Left ventricle myocardium inferior (tissue), 1 donor: ENCODE measurements at places on chromosomes 5 and 9. TPM values are rescaled to one million over a fixed set of nuclear protein-coding genes. Genes with fewer than 3 reads are reported as not detected.

Gene HEXB
- total RNA-seq = 138 TPM

Gene LAMC3
- 0.66 TPM for total RNA-seq

Gene TLE4
- 10.3 TPM for total RNA-seq

Gene TMC1
- total RNA-seq = 0.25 TPM

Gene FAM153A
- 0.63 TPM for total RNA-seq

Gene PCDHGC5
- 2.9 TPM for total RNA-seq

Gene CDHR2
- 0.33 TPM for total RNA-seq

- DNase-seq = no peak
These were observed 80.2 kb upstream of the LIFR start for GRCh38 chr5:38636626-38637025.

DNA sequence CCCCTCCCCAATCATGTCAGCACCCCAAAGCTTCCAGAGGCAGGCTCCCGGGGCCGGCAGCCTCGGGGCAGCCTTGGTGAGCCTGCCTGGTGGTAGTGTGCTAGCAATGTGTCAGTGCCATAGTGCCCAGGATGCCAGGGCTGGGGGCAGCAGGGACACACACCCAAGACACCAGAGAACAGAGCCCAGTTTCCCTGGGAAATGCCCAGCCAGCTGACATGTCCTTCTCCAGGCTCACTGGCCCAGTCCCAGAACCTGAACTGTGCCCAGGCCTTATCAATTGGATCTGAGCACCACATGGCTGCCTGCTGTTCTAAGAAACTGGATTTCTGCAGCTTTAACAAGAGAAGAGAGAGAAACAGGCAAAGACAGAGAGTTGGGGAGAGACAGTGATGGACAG is 74.9 kb upstream of the LRRTM2 start:
- no peak for DNase-seq

DNA sequence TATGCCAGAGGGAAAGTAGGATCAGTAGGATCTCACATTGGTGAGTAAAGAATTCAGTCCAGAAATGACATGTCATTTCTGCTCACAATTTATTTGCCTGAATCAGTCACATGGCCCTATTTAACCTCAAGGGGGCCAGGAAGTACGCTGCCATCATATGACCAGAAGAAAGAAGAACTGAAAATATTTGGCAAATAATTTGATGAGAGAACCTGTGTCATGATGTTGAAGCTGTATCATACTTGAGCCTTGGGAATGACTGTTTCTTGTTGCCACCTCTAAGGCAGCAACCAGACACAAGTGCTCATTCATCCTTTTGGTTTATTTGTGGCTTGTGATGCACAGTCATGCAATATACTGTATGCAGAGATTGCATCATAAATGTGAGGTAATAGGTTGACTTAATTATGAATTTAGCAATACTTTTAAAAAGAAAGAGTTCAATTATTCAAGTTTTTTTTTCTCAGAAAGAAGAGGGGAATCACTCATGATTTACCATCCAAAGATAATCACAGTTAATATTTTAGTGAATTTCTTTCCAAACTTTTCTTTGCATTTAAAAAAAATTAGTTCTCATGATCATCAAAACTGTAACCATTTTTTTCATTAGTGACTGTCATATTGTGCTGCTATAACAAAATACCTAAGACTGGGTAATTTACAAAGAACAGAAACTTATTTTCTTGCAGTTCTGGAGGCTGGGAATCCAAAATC is 8.2 kb upstream of the ZFYVE16 start:
- no peak for DNase-seq

GRCh38 chr9:108525186-108525585 is 330.6 kb downstream of the ACTL7B start:
- DNase-seq = no peak

DNA sequence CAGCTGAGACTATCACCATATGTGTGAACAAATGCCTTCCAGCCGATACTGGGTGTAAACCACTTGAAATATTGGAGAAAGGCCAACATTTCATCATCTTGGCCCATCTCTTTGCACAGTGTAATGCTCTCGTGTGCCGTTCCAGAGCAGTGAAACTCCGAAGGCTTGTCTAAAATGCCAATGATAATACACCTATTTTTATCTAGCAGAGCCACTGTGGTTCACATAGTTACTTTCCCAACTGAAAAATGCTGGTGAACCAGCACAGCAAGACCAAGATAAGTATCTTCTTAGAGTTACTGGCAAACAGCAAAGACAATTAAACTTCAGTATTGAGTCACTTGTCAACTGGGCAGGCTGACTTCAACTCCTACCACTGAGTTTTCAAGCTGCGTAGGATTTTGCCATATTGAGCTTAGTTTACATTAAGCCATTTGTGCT is 379.9 kb upstream of the ACTBL2 start:
- DNase-seq = no peak

- DNase-seq = no peak
These were observed 940 bp downstream of the RNF208 start for GRCh38 chr9:137221095-137221505.

DNA sequence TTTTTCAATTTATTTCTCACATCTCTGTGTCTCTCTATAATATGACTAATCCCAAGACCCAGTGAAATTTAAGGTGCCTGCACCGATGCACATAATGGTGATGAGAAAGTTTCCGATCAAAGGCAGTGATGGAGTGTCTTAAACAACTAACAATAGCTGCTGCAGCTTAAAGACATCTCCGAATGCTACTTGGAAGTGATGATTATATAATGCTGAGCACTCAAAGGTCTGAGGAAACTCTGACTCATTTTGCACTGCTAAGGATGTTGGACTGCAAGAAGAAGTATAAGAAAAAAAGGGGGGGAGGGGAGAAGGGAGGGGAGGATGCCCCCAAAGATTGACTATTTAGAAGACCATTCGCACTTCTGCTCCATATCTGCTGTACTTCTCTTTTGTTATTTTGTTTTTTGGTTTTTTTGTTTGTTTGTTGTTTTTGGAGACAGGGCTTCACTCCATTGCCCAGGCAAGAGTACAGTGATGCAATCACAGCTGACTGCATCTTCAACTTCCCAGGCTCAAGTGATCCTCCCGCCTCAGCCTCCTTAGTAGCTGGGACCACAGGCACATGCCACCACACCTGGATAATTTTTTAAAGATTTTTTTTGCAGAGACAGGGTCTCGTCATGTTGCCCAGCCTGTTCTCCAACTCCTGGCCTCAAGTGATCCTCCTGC is 192.2 kb downstream of the HSD17B3 start:
- DNase-seq = no peak

DNA sequence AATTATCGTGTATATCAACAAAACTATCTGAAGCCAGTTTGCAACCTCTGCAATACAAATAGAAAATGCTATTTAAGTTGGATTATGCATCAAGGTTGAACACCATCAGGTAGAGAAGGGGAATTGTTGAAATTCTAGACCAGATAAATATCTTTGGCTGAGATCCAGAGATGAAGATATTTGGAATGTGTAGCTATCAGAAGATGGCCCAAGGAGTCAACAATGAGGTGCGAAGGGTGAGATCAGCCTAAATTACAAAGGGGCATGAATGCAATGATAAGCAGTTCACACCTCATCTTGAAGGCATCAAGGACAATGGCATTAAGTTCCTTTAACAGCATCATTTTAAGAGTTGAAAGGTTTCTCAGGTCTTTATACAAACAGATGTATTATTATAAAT is 572.1 kb upstream of the DMAC1 start:
- no peak for DNase-seq

DNA sequence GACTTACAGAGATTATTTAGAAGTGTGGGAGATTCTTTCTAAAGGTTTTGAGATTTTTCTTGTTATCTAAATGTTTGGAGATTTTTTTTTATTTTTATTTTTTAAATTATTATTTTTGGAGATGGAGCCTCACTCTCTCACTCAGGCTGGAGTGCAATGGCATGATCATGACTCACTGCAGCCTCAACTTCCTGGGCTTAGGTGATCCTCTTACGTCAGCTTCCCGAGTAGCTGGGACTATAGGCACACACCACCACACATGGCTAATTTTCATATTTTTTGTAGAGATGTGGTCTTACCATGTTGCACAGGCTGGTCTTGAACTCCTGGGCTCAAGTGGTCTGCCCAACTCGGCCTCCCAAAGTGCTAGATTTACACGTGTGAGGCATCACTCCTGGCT is 694.5 kb downstream of the TLE1 start:
- no peak for DNase-seq

- no peak for DNase-seq
These were observed 473.9 kb downstream of the NR2F1-AS1 start for GRCh38 chr5:93107141-93107540.

DNA sequence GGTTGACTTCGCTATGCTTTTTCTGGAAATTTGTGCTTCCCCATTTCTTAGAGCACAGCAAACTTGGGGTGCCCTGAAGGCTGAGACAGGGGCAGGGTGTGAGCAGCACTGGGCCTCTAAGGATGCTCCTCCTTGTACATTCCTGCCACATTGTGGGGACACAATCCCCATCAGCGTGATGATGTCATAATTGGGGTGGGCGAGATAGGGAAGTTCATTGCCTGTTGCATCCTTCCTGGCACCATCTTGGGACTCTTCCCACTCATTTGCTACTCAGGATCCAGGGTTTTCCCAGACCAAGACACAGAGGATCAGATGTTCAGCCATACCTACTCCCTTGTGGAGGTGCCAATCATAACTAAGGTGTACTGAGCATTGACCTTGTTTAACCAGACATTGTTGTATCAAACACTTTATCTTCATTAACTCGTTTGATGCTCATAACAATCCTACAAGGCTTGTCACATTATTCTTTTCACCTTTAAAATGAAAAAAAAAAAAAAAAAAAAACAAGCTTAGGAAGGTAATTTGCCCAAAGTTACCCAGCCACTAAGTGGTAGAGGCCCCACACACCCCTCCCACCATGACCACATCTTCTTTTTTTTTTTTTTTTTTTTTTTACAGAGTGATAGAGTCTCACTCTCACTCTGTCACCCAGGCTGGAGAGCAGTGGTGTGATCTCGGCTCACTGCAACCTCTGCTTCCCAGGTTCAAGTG is 87.6 kb downstream of the UGCG start:
- no peak for DNase-seq

GRCh38 chr5:101102506-101102905 is 199.4 kb upstream of the ST8SIA4 start:
- DNase-seq = no peak

DNA sequence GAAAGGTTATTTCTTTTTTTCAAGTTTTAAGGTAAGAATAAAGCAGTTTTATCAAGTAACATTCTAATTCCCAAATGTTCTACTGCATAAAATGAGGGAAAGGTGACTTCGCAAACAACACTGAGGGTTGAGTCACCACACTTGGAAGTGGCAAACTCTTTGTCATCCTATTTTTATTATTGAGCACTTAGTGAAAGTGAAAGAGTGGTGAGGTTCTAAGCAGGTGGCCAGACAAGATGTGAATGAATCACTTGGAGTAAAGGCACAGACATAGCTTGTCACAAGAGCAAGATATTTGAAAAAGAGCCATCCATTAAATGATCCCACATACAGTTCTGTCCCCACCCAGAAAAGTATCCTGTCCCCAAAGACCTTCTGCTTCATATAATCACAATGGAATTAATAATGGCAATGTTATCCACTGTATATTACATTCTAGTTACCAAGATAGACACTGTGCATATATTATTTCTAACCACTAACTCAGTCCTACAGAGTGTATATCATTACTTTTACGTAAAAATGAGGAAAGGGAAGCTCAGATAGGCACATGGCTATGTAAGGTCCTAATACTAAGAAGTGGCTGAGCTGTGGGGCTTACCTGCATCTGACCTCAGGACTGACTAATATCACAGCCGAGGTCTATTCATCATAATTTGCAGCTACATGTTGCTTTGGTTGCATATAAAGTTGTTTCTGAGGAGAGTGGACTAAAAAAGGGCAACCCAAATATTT is 730.4 kb upstream of the MEF2C start:
- DNase-seq = no peak

DNA sequence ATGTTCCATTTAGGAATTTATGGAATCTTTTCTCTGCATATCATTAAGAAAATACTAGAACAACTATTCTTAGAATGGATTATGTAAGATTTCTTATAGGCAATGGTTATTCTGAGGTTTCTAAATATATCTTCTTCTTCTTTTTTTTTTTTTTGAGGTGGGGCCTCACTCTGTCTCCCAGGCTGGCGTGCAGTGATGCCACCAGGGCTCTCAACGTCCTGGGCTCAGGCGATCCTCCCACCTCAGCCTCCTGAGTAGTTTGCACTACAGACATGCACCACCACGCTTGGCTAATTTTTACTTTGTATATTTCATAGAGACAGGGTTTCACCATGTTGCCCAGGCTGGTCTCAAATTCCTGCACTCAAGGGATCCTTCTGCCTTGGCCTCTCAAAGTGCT is 137.2 kb downstream of the SREK1 start:
- no peak for DNase-seq

DNA sequence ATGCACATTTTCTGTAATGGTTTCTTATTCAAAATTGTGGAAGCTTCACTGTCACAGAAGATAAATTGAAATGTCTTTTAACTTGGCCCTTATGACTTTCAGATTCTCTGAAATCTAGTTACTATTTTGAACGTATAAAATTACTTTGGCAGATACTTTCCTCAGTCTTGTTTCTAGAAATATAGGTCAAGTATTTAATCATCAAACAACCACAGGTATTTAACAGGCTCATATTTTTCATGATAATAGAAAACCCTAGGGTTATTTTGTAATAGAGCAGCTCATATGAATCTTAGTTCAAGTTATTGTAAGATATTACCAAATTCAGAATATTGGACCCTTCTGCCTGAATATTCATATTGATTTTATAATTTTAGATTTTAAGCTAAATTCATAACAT is 236.0 kb upstream of the CDH18 start:
- DNase-seq = no peak

GRCh38 chr5:52673495-52673894 is 114.2 kb upstream of the ITGA1 start:
- DNase-seq = no peak

- DNase-seq = no peak
These were observed 43.8 kb downstream of the PRR16 start for GRCh38 chr5:120507800-120508463.

DNA sequence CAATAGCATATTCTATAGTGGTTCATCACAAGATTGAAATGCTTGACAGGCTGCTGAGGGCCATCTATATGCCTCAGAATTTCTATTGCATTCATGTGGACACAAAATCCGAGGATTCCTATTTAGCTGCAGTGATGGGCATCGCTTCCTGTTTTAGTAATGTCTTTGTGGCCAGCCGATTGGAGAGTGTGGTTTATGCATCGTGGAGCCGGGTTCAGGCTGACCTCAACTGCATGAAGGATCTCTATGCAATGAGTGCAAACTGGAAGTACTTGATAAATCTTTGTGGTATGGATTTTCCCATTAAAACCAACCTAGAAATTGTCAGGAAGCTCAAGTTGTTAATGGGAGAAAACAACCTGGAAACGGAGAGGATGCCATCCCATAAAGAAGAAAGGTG is 43.8 kb downstream of the GCNT1 start:
- no peak for DNase-seq

DNA sequence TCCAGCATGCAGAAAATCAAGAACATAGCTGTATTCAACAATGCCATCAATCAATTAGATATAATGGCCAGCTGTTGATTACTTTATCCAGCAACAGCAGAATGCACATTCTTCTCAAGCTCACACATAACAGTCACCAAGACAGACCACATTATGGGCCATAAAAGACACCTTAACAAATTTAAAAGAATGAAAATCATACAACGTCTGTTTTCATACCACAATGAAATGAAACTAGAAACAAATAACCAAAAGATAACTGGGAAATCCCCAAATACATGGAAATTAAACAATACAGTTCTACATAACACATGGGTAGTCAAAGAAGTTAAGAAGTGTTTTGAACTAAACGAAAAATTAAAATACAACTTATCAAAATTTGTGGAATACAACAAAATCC is 130.9 kb upstream of the GNA14 start:
- no peak for DNase-seq
